Nephron progenitor cell (in vitro differentiated cells): ENCODE measurements at places on chromosomes 6 and 20.

GRCh38 chr20:10540636-10541493 is 105.8 kb downstream of the SLX4IP start:
- no peak for DNase-seq

- DNase-seq: no peak
Observed at GRCh38 chr6:17813542-17813941, 106.8 kb upstream of the NUP153 start.

GRCh38 chr6:163176097-163176496 is 238.4 kb upstream of the QKI start:
- DNase-seq: no peak

DNA sequence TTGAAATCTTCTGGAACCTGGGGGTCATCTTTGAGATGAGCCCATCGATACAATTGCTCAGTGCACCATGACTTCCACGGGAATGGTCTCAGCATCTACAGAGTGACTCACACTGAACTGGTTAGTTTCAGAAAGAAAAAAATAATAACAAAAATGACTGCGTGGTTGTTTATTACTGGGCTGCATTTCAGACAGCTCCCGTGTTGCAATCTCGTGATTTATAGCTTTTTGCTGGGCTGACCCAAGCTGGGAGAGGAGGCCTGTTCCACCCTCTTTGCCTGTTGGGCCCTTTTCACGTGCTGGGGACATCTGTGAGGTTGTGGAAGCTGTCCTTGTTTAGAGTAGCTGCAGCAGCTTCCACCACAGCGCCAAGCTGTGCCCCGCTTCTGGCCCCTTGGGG is 225.5 kb downstream of the BMP7 start:
- DNase-seq: no peak
